ENCODE measurements at places on chromosomes 5 and 9.
A peak's percentile ranks its signal among the peaks of the same experiment; 100 is the strongest.

DNA sequence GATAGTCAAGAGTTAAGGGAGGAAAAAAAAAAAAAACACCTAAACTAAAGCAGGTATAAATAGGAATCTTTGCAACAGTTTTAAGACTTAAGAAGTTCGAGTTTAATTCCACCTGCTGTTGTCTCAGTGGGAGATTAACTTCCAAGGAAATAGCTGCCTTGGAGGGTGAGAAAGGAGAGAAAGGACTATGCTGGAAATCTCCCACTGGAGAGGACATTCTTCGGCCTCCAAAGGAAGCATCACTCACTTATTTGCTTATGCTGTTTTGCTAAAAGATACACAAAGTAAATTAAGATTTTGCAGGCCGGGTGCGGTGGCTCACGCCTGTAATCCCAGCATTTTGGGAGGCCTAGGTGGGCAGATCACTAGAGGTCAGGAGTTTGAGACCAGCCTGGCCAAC is 317.9 kb upstream of the MPDZ start:
- DNase-seq, result no peak

DNA sequence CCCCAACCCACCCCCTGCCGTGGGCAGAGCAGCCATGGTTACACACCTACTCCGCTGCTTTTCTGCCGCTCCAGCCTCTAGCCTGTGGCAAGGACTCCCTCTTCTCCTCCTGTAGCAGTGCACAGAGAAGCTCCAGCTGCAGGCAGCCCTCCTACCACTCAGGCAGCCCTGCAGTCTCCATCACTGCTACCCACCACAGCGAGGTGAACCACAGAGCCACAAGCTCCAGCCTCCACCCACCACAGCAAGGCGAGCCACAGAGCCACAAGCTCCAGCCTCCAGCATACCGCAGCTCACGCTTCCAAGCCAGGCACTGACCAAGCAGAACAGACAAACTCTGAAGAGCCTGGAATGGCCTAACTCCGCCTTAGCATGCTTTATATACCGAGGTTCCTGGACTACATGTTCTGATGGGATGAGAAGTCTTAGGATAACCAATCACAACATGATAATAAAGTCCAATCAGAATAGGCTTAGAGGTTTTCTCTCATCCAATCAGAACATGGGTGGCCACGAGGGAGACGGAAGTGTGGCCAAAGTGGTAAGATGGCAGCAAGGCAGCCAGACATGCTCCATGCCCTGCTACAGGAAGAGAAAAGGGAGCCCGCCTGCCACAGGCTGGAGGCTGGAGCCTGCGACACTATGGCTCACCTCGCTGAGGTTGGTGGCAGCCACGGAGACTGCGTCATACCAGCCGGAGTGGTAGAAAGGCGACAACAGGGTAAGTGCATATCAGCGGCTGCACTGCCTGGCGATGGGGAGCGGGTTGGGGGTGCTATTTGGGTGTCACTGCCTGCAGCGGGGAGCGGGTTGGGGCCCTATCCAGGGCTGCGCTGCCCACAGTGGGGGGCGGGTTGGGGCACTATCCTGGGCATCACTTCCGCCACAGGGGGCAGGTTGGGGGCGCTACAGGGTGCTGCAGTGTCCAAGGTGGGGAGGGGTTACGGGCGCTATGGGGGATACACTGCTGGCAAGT is 75.8 kb upstream of the PCAT7 start:
- DNase-seq, result no peak

- DNase-seq, result no peak
Observed at GRCh38 chr5:62773460-62773859, 194.8 kb downstream of the LRRC70 start.

- no peak for DNase-seq
Observed at GRCh38 chr9:74333384-74334032, 163.6 kb upstream of the RORB start.

DNA sequence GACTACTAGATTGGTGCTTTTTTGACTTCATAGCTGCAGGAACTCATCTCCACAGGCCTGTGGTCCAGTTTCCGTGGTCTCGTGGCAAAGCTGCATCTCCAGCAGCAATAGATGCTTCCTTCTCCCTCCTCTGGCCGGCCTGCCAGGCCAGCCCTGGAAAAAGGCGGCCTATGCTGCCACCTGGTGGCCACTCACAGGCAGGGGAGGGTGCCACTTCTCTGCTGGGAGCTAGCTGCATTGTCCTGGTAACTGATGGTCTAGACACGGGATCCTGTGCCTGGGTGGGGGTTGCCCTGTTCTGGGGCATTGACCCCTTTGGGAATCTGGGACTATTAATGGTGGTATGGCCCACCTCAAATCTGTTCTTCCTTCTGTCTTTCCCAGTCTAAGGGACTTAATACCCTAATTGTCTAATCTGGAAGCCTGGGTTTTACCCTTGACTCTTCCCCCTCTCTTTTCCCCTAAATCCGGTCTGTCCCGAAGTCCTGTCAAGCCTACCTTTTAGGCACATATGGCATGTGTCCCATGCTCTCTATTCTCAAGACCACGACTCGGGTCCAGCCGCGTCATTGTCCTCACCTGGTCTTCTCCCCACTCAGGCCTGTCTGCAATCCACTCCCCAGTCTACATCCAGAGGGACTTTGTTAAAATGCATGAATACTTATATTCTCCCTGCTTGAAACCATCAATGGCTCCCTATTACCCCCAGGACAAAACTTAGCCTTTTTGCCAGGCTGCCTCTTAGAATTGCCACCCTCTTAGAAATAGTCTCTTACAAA is 20.1 kb upstream of the PTGS1 start:
- peak; percentile 61 for DNase-seq

DNA sequence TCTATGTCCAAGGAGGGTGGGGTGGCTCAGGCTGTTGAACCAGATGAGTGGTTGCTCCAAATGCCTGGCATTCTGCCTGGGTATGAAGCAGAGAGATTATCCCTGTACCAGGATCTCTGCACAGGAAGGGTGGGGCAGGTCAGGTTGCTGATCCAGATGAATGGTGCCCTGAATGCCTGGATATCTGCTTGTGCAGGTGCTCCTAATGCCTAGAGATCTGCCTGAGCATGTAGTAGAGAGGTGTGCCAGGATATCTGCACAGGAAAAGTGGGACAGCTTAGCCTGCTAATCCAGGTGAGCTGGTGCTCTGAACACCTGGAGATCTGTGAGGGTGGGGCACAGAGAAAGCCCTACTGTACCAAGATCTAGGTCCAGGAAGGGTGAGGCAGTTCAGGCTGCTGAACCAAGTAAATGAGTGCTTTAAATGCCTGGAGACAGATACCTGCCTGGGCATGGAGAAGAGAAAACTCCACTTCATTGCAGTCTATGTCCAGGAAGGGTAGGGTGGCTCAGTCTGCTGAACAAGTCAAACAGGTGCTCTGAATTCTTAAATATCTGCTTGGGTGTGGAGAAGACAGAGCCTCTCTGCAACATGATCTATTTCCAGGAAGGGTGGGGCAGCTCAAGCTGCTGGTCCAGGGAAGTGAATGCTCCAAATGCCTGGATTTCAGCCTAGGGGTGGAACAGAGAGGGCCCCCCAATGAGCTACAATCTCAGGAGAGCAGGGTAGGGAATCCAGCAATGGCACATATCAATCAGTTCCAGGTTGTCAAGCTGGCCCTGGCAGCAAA is 189.4 kb upstream of the DMRTA1 start:
- no peak for DNase-seq

GRCh38 chr5:42691413-42691937 is 65.1 kb upstream of the CCDC152 start:
- DNase-seq, result no peak

GRCh38 chr5:154352960-154353548 is 92.7 kb upstream of the SAP30L start:
- no peak for DNase-seq

- DNase-seq, result no peak
Observed at GRCh38 chr9:135758870-135759269, 56.9 kb downstream of the KCNT1 start.

DNA sequence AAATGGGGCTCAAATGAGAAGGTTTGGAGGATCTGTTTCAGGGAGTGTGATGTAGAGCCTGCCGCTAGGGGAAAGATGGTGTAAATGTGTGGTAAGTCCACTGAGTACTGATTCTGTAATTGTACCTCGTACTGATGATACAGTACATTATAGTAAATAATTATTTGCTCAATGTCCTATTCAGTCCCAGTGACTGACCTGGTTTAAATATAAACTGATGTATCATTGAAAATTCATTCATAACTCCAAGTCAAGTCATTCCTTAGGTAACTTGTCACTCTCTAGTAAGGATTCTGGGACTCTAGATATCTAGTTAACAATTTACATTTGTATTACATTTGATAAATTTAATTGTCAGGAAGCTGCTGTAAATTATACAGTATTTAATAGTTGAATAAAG is 667.3 kb downstream of the DTWD2 start:
- DNase-seq, result no peak

DNA sequence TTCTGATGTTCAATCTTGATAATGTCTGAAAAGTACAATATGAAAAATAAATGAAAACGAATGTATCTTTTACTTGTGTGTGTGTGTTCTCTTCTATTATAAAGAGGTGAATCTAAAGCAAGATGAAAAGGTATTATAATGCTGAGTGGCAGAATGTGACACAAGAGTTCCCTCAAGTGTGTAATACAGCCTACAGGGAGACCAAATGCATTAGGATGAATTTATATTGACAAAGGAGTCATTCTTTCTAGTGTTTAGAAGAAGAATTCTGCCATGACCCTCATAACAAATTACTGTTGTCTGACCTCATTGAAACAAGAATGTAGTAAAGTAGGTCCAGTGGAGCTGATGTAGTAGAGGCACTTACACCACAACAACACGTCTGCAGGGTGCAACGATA is 1119.0 kb upstream of the CDH10 start:
- DNase-seq, result no peak

- no peak for DNase-seq
Observed at GRCh38 chr5:13218518-13218917, 726.0 kb downstream of the DNAH5 start.

- DNase-seq, result no peak
Observed at GRCh38 chr9:84393266-84393950, 52.9 kb upstream of the SLC28A3 start.

DNA sequence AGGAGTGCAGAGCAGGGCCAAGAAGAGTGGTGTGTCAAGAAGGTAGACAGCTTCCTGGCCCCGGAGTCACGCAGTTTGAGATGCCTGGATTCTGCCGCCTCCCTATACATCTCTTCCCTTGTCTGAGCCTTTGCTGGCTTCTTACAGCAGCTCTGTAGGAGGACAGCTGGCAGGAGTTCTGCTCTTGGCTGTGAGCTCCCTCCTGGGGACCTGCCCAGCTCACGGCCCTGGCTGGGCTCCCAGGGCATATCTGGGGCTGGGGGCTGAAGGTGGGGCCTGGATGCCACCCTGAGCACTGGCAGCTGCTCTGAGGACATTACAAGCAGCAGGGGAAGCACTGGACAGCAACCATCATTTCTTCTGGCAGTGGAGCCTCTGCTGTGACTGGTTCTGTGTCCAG is 786 bp upstream of the TSSK1B start:
- DNase-seq, result no peak

- DNase-seq, result no peak
Observed at GRCh38 chr9:37929441-37929895, 25.5 kb upstream of the SLC25A51 start.

DNA sequence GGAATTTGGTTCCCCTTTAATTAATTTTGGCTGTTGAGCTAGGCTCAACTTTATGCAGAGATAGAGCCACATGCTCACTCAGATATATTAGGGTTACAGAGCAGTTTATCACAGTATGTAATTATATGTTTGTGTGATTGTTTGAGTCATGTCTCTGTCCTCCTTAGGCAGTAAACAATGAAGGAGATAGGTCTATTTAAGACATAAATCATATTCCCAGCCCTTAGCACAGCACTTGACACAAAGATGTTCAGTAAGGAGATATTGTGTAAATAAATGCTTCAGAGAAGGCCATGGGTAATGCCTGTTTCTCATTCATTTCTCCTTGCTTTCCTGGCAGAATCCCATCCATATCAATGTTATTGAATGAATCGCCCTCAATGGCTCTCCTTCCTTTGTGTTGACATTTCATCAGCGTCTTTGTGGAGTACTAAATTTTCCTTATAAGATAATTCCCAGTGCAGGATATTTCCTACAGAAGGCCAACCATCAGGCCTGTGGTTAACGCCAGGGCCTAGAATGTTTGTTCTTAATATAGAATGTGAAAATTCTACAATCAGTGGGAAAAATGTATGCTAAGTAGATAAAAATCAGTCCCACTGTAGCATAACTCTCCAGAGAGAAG is 408.0 kb downstream of the EBF1 start:
- DNase-seq, result no peak

DNA sequence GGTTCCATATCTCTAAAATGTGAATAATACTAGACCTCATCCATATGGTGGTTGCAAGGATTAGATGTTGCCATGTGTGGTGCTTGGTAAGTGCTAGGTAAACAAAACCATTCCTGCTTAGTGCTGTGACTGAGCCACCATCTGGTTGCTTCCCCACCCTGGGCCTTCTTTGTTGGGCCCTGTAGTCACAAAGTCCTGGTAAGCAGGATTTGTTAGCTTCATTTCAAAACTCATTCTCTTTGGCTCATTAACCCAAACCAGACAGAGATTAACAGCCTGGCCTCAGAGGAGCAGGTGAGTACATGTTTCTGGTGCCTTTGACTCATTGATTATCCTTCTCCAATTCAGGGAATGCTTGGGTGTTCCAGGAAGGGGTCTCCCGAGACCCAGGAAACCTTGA is 240.2 kb downstream of the ARHGAP26 start:
- no peak for DNase-seq

DNA sequence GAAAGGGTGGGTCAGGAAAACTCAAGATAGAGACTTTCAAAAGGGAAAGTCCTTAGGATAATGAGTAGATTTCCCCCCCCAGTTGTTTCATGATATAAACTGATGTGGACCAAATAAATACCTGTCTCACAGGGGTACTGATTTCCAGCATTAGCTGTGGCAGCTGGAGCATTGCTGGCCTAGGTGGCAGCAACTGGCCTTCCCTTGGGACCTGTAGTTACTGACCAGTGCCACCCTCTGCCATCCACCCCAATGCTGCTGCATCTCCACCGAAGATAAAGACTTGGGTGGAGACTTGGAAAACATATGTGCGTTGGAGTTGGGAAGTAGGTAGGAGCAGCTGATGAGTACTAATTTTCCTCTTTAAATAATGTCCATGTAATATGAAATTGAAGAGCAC is 71.8 kb downstream of the SYK start:
- DNase-seq, result no peak

- no peak for DNase-seq
Observed at GRCh38 chr5:116964438-116964837, 389.8 kb upstream of the SEMA6A start.

DNA sequence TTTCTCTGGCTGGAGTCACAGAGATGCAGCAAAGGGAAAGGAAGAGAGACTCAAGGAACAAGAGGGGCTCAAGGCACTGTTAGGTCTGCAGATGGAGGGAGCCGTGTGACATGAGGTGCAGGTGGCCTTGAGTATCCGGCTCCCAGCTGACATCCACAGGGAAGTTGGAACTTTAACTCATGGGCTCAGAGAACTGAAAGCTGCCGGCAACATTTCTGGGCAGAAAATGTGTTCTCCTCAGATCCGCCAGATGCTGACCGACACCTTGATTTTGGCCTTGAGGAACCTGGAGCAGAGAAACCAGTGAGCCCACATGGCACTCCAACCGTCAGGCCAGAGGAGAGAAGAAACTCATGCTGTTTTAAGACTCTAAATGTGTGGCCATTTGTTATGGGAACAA is 258.1 kb upstream of the IRX2 start:
- DNase-seq, result no peak
